Smooth muscle cell of the pulmonary artery (primary cell): ENCODE measurements at places on chromosomes 7 and 10. TPM values are rescaled to one million over a fixed set of nuclear protein-coding genes. Genes with fewer than 3 reads are reported as not detected.

The SPDYE18 gene
- 0.20 TPM in 2 replicates for total RNA-seq

The LIPN gene
- total RNA-seq, result not detected in 2 replicates

The ABCC2 gene
- total RNA-seq, result 0.59 and 1.2 TPM in 2 replicates

The NPSR1 gene
- not detected in 2 replicates for total RNA-seq

The IL2RA gene
- total RNA-seq, result not detected in 2 replicates

The GARIN1A gene
- total RNA-seq, result 1.3 and 1.4 TPM in 2 replicates

The IFIT5 gene
- 10.4 and 20.9 TPM in 2 replicates for total RNA-seq

The YAE1 gene
- total RNA-seq, result 18.2 and 21.5 TPM in 2 replicates

The GPC2 gene
- 1.0 and 1.6 TPM in 2 replicates for total RNA-seq

The LRCH4 gene
- total RNA-seq, result 9.7 and 11.7 TPM in 2 replicates

The PDE1C gene
- total RNA-seq, result 52.9 and 89.5 TPM in 2 replicates

The UBE3C gene
- total RNA-seq, result 89.1 and 97.4 TPM in 2 replicates

The KLF14 gene
- total RNA-seq, result not detected in 2 replicates

The SPRN gene
- total RNA-seq, result 0.39 and 1.6 TPM in 2 replicates

The RBM48 gene
- total RNA-seq, result 8.1 and 8.7 TPM in 2 replicates

The ADIRF gene
- total RNA-seq, result 86.1 and 116 TPM in 2 replicates

The SH2D4B gene
- 0.07 TPM in 1 of 2 replicates, not detected in the other for total RNA-seq

The PDE6C gene
- total RNA-seq, result not detected in 2 replicates

The EBLN1 gene
- total RNA-seq, result not detected in 2 replicates

The CALML5 gene
- not detected in 2 replicates for total RNA-seq

The DNAJB12 gene
- 36.7 and 42.7 TPM in 2 replicates for total RNA-seq

The AHR gene
- 187 and 333 TPM in 2 replicates for total RNA-seq

The ATG9B gene
- total RNA-seq, result 0.98 and 1.2 TPM in 2 replicates

The CALCR gene
- total RNA-seq, result not detected in 2 replicates

The UTF1 gene
- not detected in 2 replicates for total RNA-seq

The PSMA2 gene
- total RNA-seq, result 24.7 and 33.5 TPM in 2 replicates

The ANKRD7 gene
- 0.20 and 0.33 TPM in 2 replicates for total RNA-seq

The OR9A2 gene
- total RNA-seq, result 0.13 TPM in 1 of 2 replicates, not detected in the other

The GRK5 gene
- total RNA-seq, result 35.9 and 60.3 TPM in 2 replicates

The POT1 gene
- 38.2 and 44.1 TPM in 2 replicates for total RNA-seq

The DMBT1 gene
- 0.03 and 0.13 TPM in 2 replicates for total RNA-seq

The PRKRIP1 gene
- total RNA-seq, result 13.9 and 21.3 TPM in 2 replicates

The SLC16A9 gene
- total RNA-seq, result 2.5 and 15.1 TPM in 2 replicates

The NSMCE4A gene
- 11.5 and 12.6 TPM in 2 replicates for total RNA-seq
